ENCODE measurements at places on chromosomes 11 and 22.
A peak's percentile ranks its signal among the peaks of the same experiment; 100 is the strongest.

DNA sequence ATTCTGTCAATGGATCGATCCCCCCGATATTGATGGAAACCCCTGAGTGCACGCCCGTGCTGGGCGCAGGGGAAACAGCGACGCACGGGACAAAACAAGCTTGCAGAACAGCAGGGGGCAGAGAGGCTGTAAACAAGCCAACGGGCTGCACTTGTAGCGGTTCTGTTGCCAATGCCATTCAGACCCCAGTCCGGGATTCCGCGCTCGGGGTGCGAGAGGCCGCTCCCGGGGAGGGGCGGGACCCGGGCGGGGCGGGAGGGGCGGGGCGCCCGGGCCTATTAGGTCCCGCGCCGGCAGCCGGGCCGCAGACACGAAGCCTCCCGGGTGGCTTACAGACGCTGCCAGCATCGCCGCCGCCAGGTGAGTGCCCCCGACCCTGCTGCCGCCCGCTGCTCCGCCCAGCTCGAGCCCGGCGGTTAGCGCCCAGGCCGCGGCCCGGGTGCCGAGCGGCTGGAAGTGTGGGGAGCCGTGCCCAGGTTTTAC is at the start of gene BIK:
Gene BIK (plus strand): TSS at position 307 of the 483 bp plus-strand sequence. CDS start 13,273 bp downstream, outside the sequence.
- peak; percentile 83 for DNase-seq

- DNase-seq: no peak
These were observed 9.5 kb upstream of the FTH1 start for GRCh38 chr11:61976813-61977475.

GRCh38 chr11:129721685-129722084 is 94.0 kb upstream of the TMEM45B start:
- DNase-seq: no peak

- no peak for DNase-seq
These were observed at the start of gene FAT3 for GRCh38 chr11:92224407-92225124. Gene FAT3, plus strand, starts transcription at chr11:92224818. Its CDS starts 127,295 bp downstream, at chr11:92352113.

- no peak for DNase-seq
These were observed 79.1 kb upstream of the KCNQ1OT1 start for GRCh38 chr11:2778630-2779498.

- DNase-seq: no peak
These were observed 11.4 kb downstream of the UBE2L6 start for GRCh38 chr11:57556041-57556440.

- no peak for DNase-seq
These were observed 49.9 kb upstream of the PDE3B start for GRCh38 chr11:14593671-14594070.
